ENCODE measurements at places on chromosomes 1 and 21.
A peak's percentile ranks its signal among the peaks of the same experiment; 100 is the strongest.

DNA sequence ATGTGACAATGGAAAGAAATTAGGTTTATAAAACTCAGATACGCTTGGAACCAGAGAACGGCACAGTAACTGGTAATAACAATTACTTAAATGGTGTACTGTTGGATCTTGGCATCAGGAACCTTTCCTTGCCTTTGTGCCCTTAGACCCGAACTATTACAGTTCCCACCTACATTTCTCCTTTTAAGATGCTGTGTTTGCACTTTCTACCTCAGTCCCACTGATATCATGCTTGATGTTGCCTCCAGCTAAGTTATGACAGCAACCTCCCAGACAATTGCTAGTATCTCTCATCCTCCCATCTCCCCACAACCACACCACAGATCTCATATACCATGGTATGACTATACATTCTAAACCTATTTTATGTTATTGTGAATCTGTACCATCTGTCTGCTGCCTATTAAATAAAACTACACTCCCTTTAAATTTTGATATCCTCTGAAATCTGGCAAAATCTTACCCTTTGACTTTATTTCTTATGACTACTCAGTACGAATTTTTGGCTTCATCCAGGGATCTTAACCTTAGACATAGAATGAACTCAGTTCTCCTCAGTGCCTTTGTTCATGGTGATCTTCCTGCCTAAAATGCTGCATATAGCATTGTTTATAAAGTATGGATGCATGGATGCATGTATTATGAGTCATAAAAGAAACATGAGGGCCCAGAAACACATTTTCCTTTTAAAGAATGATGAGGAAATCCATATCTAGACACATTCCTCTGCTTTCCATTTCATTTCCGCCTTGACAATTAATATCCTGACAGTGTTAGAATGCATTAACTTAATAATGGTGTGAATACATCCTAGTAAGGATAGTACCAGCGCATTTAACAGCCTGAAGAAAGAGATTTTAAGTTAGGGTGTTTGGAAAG, 64.1 kb downstream of the LRRC8D start:
- DNase-seq: no peak

DNA sequence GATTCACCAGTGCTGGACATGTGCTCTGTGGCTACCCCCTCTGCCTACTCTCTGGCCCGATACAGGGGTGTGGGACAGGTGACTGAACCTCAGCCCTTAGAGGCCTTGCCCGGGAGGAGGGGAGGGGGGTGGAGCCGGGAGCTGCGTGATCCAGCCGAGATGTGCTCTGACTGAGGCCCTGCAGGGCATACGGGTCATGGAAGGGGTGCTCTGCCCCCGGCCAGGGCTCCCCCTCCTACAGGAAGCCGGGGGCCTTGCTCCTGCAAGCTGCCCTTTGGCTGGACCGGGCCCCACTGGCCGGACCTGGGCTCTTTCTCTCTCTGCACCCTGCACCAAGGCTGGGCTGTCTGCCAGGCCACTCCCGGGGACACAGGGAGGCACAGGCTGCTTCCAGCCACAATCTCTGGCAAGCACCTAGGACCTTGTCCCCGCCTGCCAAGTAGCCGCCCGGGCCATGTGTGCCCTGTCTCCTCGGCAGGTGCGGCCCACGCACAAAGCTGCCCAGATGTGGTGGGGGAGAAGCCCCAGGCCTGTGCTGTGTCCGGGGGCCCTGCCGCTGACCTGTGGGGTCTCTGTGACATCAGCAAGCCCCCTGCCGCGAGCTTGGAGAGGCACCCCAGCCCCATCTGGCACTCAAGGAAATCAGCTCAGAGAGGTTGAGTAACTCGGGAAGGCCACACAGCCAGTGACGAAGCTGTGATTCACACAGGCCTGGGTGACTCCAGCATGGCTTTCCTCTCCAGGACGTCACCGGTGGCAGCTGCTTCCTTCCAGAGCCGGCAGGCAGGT, 1.5 kb downstream of the SCNN1D start:
- peak; percentile 66 for DNase-seq

DNA sequence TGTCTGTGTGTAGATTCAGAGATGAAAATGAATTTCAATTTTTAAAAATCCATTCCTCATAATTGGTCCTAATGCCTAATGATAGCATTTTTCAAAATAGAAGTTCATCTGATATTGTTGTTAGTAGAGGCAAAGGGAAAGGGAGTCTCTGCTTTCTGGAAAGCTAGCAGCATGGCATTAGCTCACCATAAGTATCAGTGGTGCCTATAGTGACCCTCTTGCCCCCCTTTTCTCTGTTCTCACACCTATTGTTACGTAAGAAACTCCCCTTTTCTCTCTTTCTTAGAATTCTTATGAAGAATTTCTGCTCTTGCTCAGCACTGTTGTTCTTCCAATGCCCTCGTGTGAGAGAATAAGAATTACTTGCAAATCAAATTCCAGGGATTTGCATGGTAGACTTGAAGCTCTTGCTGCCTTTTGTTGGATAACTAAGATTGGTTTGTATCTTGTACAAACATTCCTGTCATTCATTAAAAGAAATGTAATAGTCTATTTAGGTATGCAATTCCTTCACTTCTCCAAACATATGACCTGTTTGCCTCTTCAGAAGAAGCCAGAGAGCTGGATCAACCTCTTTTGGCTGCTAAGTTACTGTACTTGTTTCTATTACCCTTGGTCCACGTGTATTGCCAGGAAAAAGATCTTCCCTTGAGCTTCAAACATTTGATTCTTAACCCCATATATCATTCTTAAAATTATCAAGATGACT, 69.2 kb upstream of the MAGI3 start:
- no peak for DNase-seq

DNA sequence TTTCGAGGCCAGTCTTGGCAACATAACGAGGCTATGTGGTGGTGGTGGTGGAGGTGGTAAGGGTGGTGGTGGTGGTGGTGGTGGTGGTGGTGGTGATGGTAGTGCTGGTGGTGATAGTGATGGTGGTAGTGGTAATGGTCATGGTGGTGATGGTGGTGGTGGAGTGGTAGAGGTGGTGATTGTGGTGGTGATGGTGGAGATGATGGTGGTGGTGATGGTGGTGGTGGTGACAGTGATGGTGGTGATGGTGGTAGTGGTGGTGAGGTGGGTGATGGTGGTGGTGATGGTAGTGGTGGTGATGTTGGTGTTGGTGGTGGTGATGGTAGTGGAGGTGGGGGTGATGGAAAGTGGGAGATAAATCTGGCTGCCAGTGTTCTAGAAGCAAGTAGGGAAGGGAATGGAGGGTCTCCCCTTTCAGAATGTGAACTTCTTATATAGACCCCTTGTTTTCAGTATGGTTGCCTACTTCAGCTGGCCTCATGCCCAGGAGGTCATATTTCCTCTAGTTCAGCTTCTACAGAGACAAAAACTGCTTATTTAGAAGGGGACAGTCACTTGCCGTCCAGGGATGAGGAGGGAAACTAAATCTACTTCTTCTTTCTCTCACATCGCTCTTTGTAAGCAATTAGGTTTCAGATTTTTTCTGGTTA, 27.5 kb downstream of the SH3BGR start:
- DNase-seq: no peak

- DNase-seq: no peak
Observed at GRCh38 chr1:84289169-84289785, 12.2 kb upstream of the SAMD13 start.

- peak; percentile 61 for DNase-seq
Observed at GRCh38 chr21:42463861-42464515, 32.0 kb downstream of the RSPH1 start.

DNA sequence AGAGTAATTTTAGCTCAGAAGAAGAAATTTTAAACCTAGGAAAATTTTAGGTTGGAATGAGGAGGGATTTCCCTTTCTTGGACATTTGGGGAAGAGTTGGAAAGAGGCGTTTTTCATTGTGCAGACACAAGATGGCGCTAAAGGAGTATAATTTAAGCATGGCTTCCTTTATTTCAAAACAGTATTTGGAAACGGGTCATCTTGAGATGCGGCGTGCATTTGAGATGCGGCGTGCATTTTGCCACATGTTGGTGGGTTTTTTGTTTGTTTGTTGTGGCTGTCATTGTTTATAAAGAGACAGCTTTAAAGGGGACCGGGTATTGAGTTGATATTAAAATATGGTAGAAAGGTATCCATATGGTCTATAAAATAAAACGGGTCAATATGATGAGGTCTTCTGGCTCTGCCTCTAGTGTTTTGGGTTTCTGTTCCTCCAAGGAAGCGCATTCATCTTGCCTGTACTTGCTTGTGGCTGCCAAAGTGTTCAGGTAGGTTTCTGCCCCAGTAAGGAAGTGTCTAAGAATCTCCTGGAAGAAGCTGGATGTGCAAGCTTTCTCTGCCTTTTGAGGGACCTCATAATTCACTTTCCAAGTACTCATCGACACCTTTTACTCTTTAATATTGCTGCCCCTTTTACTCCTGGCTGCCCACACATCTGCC, 210.3 kb downstream of the SLC35F3 start:
- DNase-seq: peak; percentile 66

DNA sequence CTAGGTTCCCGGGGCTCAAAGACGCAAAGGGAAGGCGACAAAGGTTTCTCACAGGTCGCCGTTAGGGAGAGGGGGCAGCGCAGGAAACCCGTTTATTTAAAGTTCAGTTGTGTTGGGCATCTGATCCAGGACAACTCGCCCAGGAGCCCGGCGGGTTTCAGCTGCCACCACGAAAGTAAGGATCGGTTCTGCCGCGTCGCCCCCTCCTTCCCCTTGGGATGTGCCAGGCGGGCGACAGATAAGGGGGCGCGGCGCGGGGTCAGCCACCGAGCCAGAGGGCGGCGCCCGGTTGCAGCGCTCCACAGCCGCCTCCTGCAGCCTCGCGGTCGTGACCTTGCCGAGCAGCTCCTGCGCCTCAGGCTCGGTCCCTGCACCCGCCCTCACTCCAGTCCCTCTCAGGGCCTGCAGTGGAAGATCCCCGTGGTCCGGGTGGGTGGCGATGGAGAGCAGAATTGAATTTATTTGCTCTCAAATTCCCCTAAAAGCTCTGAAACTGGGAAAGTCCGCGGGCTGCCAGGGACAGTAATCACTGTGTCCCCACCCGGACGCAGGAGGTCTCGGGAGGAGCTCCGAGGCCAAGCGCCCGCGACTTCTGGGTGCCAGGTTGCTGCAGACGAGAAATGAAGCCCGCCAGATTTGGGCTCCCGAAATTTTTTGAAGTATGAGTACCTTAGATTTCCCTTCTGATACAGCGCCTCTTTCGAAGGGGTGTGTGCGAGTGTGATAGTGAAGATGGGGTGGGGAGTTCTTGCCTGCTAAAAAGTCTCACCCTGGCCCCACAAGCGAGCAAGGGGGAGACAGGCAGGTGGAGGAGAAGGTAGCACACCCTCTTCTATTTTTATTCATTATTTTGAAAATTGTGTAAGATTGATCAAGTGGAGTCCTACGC, 28.4 kb upstream of the NFIA start:
- no peak for DNase-seq

GRCh38 chr1:235913311-235913710, 46.6 kb upstream of the LYST start:
- no peak for DNase-seq

- DNase-seq: no peak
Observed at GRCh38 chr1:169529068-169529642, 43.4 kb upstream of the SLC19A2 start.

DNA sequence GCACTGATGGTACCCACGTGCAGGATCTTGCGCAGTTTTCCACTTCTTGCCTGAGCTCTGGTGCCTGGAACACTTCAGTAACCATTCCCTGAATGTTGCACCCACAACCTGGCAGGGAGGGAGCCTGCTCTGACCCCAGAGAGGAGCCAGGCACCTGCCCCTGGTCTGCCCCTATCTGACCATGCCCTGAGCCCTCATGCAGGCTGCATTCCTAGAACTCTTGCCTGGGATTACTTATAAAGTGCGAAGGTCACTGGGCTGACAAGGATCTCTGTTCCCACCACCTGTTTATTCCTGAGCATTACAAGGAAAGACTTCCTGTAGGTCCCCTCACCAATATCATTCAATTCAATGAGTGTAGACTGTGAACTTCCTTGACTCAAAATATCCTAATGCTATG, 191.9 kb upstream of the FMN2 start:
- DNase-seq: no peak

DNA sequence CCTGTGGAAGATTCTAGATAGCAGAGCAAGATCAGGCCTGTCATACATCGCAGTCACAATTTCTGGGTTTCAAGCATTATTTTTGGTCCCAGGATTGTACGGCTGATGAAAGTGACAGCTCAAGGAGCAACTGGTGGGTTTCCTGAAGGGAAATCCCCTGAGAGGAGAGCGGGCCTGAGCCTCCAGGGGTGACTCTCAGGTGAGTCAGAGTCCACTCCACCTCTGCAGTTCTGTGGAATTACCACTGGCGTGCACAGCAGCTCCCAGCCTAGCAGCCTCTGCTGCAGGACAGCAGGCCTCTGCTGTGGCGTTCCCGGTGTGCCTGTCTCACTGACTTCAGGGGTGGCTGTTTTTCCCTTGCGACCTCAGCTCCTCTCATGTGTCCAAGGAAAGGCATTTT, 24.4 kb downstream of the SLC66A1 start:
- no peak for DNase-seq

- no peak for DNase-seq
Observed at GRCh38 chr21:31558189-31558961, 101.1 kb upstream of the SOD1 start.

DNA sequence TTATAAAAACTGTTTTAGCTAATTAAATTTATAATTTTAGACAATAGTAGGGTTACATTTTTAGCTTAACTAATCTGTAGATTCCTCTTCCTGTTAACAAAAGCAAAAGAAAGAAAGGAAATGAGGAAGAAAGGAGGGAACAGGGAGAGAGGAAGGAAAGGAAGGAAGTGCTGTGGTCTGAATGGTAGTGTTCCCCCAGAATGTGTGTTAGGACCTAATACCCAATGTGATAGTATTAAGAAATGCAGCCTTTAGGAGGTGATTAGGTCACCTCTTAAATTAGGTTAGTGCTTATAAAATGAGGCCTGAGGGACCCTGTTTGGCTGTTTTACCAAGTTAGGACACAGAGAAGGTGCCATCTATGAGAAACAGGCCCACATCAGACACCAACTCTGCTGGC, 136.9 kb upstream of the SAMSN1 start:
- peak; percentile 50 for DNase-seq

DNA sequence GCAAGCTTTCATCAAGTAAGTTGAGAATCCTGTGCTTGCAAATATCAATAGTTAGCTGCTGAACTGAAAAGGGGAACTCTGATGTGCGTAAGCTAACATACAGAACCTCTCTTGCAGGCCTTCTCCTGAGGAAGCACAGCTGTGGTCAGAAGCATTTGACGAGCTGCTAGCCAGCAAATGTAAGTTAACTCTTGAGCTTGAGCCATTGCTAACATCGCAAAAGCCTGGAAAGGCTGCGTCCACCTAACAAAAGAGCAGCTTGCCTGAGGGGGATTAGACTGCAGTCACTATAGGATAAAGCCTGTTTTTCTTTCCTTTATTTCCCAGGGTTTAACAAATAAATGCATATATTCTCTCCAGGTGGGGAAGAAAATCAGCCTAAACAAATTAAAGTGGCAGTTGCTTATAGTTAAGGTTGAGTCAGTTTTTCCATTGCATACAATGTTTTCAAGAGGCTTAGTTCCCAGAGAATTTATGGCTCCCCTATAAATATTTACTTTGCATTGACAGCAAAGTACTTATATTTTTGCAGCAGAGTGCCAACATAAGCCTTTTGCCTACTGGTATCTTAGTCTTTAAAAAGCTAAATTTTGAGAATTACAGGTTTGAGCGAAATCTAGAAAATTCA, 1.5 kb downstream of the RGS2 start:
- DNase-seq: peak; percentile 83

Measured in inflammatory macrophage treated with lipopolysaccharide for 4 hours (primary cell).